NCI-H1092 treated with DMSO at 0.1 percent for 48 hours (cell line): ENCODE measurements at places on chromosomes 6 and 20.
A peak's percentile ranks its signal among the peaks of the same experiment; 100 is the strongest.

DNA sequence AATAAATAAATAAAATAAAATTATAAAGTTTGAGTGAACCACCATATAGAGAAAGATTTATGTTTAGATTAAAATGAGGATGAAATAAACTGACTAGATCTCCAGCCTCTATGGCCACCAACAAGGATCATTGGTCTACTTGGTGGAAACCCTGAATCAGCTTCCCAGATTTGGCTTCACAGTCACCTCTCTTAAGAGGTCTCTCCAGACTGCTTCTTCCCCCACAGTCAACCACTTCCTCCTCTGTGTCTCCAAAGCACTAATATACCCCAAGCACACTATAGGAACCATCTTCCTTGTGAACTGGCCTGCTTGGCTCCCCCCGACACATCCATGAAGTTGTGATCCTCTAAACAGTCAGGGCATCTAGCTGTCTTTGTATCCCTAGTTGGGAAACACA is 529.6 kb upstream of the RNF217 start:
- DNase-seq: no peak

DNA sequence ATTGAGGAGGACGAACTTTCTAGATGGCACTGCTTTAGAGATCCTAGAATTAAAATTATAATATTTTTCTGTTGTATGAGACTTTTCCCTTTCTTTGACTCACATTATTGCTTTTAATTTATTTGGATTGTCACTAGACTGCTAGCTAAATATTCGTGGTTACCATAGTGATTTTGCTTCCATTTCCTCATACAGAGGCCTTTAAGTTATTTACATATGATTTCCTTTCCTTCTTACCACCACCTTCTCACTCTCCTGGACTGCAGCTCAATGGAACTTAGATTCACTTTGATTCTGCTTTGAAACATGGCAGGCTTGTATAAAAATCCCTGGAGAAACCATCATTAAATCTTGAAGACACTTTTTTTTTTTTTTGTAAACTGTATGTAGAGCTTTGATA is 222.9 kb downstream of the LAMA2 start:
- no peak for DNase-seq

GRCh38 chr6:20688710-20689500 is 154.6 kb downstream of the CDKAL1 start:
- no peak for DNase-seq

GRCh38 chr6:140478631-140479030 is 1104.2 kb upstream of the CITED2 start:
- DNase-seq: no peak

DNA sequence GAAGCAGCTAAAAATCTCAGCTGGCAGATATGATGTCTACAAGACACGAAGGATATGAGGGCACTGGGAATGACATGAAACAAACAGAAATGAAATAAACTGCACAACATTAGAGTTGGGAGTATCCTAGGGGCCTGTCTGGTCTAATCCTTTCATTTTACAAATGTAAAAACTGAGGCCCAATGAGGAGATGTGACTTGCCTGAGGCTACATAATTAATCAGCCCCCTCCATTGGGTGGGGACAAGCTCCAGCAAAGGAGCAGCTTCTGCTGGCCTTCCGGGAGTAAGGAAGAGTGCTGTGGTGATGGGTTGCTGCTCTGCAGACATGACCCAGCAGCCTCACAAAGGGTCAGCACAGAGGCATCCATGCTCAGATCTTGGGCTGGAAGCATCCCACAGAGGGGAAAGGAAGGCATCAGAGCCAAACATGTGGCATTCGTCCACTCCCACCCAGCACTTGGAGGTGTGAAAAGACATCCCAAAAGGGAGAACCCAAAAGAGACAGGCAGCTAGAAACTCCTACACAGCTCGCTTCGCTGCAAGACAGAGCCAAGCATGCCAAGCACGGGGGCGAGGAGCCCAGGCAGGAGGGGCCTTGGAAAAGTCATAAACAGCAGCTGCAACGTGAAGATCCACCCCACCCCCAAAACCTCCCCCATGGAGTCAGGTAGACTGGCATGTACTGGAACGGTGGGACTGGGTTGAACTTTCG is 183.7 kb downstream of the UNC5CL start:
- DNase-seq: no peak

DNA sequence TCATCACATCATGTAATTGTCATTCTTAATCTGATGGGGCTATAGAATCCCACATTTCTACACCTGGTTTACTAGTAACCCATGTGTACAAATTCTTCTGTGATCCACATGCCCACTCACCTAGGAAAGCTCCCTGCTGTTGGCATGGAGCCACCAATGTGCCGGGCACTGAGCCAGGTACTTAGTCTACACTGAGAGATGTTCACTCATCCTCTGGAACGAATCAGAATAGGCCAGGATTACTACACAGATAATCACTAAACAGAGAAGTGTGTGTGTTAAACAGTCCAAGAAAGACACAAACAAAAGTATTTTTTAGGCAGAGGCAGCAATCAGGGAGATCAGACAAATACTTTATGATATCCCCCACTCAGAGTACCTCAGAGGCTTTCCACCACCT is 193.2 kb upstream of the VGLL2 start:
- DNase-seq: no peak

- DNase-seq: no peak
Measured at GRCh38 chr6:154521412-154521811, 10.9 kb upstream of the CNKSR3 start.

- DNase-seq: no peak
Measured at GRCh38 chr6:65908065-65908464, 201.0 kb upstream of the EYS start.

DNA sequence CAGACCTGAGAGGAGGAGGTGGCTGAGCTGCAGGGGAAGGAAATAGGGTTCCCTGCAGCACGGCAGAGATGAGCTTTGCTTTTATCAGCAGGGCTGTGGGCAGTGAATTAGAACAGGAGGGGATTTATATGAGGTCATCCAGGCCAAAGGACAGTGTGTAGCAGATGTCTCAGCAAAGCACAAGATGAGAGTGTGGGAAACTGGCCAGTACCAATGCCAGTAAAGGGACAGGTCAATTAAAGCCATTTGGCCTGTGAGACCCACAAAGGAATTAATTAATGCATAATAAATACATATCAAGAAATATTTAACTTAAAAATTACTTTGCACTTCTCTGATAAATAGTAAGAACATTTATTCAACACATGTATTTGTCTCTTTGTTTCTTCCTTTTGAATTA is at the start of gene DEFB119:
Gene DEFB119 (minus strand): TSS at position 101 of the 400 bp plus-strand sequence. CDS start 107 bp downstream, outside the sequence.
- DNase-seq: no peak

- no peak for DNase-seq
Measured at GRCh38 chr20:17460119-17460518, 71.1 kb downstream of the BFSP1 start.

DNA sequence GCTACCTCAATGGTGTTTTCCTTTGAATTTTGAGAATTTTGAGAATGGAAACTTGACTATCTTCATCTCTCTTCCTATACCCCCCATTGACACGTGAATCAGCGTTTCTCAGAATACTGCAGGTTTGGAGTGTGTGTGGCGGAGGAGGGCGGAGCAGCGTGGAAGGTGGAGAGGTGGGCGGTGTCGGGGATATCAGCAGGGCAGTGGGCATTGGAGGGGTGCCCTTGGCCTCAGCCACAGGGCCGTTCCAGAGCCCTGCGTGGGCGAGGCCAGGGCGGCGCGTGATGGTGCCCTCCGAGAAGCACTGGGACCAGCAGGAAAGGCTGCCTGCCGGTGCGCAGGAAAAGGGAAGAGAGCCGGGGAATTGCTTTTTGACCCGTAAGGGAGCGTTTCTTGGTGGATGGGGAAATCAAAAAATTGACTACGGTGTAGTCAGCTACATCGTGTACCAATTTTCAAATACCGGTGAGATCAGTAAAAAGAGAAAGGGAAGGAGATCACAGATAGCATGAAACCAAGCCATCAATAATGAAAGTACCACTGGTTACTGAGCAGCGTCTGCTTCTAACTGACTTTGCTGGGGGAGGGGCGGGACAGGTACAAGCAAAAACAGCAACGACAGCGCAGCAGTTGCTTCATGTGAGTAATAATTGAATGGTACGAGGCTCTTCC is 82.7 kb upstream of the DUSP22 start:
- no peak for DNase-seq

- no peak for DNase-seq
Measured at GRCh38 chr6:87791029-87791428, 89.0 kb upstream of the AKIRIN2 start.

GRCh38 chr20:44032583-44033331 is 118.1 kb downstream of the TOX2 start:
- DNase-seq: no peak

DNA sequence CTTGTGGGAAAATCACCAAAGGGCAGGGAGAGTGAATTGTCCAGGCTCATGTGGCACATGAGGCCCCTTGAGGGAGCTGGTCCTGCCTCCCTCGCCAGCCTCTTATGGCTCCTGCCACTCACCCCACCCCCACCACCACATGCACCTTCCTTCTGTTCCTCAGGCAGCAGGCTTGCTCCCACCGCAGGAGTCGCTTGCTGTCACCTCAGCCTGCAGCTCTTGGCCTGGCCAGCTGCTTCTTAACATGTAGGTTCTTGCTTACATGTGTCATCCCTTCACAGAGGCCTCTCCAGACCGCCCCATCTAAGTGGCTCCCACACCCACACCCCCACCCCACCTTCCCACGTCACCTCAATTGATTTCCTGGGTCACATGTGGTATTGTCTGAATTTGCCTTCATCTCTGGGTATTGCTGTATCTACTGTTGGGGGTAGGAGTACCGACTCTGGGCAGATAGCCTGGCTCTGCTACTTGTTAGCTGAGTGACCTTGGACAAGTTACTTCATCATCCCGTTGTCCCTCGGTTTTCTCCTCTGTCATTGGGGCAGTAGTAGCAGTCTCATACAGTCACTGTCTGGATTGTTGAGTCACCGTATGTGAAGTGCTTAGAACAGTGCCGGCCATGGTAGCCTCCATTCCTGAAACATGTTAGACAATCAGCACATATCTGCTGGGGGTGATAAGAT is 41.7 kb downstream of the SLC9A8 start:
- no peak for DNase-seq

DNA sequence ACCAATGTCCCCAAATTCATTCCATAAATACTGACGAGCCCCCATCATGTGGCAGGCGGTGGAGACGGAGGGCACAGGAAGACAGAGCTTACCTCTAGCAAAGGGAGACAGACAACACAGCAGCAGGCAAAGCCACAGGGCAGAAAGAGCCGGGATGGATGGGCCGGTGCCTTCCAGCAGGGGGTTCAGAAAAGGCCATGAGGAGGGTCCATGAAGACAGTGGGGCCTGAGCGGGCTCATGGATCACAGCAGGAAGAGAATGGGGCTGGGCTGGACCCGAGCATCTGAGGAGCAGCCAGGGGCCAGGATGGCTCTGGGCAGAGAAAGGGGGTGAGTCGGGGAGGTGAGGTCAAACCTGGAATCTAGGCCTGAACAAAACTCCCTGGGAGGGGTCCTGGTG is 42.0 kb downstream of the PREX1 start:
- DNase-seq: no peak

- no peak for DNase-seq
Measured at GRCh38 chr6:68237205-68237604, 397.9 kb upstream of the ADGRB3 start.

GRCh38 chr6:66496659-66497058 is 789.6 kb upstream of the EYS start:
- DNase-seq: peak; percentile 0

DNA sequence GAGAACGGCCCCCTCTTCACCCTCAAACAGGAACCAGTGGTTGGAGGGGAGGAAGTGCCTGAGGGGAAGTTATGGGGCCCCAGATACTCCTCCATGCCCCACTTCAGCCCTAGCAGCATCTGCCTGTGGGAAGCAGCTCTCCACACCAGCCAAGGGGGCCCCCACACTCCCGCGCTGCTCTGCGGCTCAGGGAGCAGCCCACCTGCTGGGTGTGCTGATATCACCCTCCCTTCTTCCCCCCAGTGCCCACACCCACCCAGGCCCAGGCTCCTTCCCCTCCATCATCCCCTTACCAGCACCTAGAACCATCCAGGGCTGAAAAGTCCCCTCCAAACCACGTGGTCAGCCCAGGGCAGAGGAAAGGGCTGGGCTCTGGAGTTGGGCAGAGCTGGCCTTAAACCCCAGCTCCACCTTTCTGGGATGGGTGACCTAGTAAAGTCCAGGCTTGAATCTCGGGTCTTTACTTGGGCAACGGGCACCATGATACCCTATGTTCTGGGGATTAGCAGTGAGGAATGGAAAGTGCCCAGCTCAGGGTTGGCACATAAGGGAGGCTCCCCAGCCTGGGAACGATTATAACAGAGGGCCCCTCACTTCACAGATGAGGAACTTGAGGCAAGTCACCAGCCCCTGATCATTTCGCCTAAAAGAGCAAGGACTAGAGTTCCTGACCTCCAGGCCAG is 663 bp downstream of the LST1 start:
- no peak for DNase-seq

DNA sequence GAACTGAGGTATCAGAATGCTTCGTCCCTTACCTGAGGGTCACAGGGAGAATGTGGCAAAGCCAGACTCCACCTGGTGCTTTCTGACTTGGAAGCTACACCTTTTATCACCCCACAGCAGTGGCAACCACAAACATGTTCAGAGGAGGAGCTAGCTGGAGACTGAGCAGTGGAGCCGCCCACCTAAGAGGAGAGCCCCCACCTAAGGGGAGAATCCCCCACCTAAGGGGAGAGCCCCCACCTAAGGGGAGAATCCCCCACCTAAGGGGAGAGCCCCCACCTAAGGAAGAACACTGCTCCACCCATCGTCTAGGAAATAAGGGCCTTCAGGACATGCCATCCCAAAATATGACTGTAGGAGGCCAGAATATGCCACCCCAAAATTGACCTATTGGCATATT is 4.0 kb downstream of the SLC52A3 start:
- no peak for DNase-seq

GRCh38 chr6:150243620-150244314 is 100.9 kb downstream of the PPP1R14C start:
- no peak for DNase-seq

DNA sequence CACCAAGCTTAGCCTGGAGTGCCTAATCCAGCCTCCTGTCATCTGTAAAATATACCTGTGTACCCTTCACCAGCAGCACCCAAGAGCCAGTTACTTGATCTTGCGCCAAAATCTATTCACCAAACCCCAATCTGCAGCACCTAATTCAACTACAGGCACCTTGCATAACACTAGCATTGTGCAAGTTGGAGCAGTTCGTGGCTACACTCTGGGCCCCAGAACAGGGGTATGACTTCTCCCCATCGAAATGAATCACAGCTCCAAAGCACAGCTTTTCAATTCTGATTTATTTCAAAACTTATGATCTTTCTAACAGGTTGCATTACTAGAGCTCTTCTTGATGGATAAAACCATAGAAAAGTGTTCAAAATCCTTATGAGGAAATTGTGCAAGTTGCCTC is 100.4 kb upstream of the TCF21 start:
- DNase-seq: no peak

DNA sequence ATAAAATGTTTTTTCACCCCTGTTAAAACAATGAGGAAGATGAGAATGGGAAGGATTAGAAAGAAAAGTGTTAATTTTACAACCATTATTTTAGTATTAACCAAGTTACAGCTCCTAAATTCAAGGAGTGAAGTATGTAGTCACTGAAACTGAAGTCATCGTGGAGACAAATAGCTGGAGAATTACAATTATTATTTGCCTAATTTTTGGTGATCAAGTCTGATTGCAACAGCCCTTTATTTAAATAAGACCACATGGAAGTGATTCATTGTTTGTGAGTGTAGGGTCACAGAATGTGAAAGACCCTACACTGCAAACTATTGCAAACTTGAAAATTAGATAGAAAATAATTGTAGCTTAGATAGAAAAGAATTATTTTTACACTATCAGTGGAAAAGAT is 292.4 kb downstream of the CENPW start:
- no peak for DNase-seq

GRCh38 chr6:152594701-152595100 is 42.5 kb downstream of the SYNE1 start:
- no peak for DNase-seq
